CD14-positive monocyte (primary cell): ENCODE measurements at places on chromosomes 2 and 18. TPM values are rescaled to one million over a fixed set of nuclear protein-coding genes. Genes with fewer than 3 reads are reported as not detected.
A peak's percentile ranks its signal among the peaks of the same experiment; 100 is the strongest.

- H3K36me3 ChIP-seq = no peaks in the 10 kb centered on the region
- H3K4me1 ChIP-seq = no peaks in the 10 kb centered on the region
- H3K27ac ChIP-seq = no peak overlapping the region
- no peak overlapping the region for H3K4me3 ChIP-seq
- H3K27me3 ChIP-seq = no peaks in the 10 kb centered on the region
- DNase-seq = no peak
These were observed 270.1 kb downstream of the C1D start for GRCh38 chr2:67792681-67793091.

DNA sequence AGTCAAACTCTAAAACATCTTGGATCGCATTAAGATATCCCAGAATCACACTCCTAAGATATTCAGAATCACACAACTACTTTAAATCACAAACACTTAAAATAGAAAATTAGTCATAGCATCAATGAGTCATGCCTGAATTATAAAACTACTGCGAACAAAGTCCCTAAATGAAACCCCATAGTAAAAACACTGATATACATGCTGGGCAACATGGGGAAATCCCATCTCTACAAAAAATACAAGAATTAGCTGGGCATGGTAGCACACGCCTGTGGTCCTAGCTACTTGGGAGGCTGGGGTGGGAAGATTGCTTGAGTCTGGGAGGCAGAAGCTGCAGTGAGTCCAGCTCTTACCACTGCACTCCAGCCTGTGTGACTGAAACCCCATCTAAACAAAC, 101.7 kb downstream of the COBLL1 start:
- H3K36me3 ChIP-seq = no peaks in the 10 kb centered on the region
- H3K27me3 ChIP-seq = no peaks in the 10 kb centered on the region
- peak; percentile 41 for DNase-seq
- no peak overlapping the region for H3K4me3 ChIP-seq
- no peaks in the 10 kb centered on the region for H3K4me1 ChIP-seq

GRCh38 chr2:133705287-133705686, 137.0 kb upstream of the NCKAP5 start:
- no peaks in the 10 kb centered on the region for H3K36me3 ChIP-seq
- no peak for DNase-seq
- H3K4me1 ChIP-seq = no peaks in the 10 kb centered on the region
- H3K27ac ChIP-seq = no peak overlapping the region
- H3K27me3 ChIP-seq = no peaks in the 10 kb centered on the region

GRCh38 chr2:96869822-96870625, at the start of gene SEMA4C:
Gene SEMA4C, minus strand, starts transcription at chr2:96870080. Its CDS starts 2,194 bp downstream, at chr2:96867886.
- H3K4me3 ChIP-seq = peak within 1 kb of the TSS; percentile 44
- no peak within 1 kb of the TSS for H3K27ac ChIP-seq
- H3K36me3 ChIP-seq = no peaks in the 10 kb centered on the region
- DNase-seq = no peak
- peaks cover 84% of the 10 kb centered on the region for H3K27me3 ChIP-seq

Gene TGFA
- polyA plus RNA-seq = 2.5 TPM

Gene EML6
- 0.22 and 0.79 TPM in 2 replicates for polyA plus RNA-seq
